Retina (tissue), 1 donor: ENCODE measurements at places on chromosomes 2 and 18.

- no peak for DNase-seq
These were observed 115.0 kb upstream of the GLS start for GRCh38 chr2:190765386-190766173.

DNA sequence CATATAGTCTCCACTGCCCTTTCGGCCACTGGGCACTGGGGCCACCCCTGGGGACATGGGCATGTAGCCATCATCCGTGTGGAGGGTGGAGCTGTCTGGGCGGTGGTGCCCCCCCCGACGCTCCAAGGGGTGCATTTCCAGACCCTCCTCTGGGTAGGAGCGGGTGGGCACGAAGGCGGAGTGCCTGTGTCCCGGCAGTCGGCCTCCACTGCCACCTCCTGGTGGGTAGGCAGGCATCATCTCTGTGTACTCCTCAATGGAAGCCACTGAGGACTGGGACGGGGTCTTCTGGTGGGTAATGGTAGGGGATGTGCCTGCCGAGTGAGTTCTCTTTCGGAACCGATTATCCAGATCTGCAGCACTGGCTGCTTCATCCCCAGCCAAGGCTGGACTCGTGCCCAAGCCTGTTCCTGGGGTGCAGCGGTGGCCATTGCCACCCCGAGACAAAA is 2.8 kb downstream of the IRS1 start:
- DNase-seq, result peak; percentile 62

DNA sequence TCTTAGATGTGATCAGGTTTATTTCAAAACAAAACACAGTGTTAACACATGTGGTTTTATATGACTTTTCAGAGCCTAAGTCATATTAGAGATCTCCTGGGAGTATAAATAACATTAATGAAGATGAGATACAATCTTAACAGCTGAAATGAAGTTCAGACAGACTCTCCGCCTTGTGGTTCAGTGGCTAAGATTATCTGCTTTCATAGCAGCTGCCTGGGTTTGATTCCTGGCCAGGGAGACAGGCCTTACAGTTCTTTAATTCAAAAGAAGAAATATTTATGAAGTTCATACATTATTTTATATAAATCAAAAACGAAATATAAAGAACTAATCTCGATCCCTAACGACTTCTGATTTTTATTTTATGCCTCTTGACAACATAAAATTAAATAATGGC is 35.2 kb upstream of the TTC32 start:
- no peak for DNase-seq

DNA sequence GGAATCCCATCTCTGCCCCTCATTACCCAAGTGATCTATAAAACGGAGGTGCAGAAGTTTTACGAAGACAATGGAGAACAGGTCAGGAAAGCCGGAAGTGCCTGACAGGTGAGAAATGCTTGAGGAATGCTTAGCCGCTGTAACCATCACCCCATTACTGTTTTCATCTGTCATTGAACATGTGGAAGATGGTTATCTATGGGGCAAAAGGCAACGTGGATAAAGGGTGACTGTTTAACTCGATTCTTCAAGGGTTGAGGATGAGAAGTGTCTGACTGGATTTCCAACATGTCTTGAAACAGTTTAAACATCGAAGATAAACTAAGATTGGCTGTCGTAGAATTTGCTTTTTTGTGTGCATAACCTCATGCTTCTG is 17.3 kb downstream of the HK2 start:
- DNase-seq, result no peak

DNA sequence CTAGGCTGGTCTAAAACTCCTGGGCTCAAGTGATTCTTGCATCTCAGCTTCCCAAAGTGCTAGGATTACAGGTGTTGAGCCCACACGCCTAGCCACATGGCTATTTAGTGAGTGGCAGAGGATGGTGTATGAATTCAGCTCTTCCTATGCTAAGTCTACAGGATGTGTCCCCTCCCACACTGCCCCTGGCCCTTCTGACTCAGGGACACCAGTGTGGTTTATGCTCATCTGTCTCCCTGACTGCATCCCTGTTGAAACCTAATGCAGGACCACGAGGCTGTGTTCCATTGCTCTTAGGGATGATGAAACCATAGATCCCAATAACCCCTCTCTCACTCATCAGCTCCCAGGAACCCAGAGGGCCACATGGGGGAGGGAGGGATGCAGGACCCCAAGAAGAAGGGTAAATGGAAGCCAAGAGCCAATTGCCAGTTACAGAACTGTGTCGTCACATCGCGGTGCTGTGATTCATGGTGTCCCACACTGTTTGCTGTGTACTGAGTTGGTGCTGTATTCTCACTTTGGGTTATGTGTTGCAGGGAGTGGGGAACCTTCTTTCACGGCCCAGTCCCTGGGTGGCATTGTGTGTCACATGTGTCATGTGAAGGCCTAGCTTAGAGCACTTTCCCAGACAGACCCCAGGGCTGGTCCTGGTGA is 102.9 kb upstream of the HAAO start:
- no peak for DNase-seq

DNA sequence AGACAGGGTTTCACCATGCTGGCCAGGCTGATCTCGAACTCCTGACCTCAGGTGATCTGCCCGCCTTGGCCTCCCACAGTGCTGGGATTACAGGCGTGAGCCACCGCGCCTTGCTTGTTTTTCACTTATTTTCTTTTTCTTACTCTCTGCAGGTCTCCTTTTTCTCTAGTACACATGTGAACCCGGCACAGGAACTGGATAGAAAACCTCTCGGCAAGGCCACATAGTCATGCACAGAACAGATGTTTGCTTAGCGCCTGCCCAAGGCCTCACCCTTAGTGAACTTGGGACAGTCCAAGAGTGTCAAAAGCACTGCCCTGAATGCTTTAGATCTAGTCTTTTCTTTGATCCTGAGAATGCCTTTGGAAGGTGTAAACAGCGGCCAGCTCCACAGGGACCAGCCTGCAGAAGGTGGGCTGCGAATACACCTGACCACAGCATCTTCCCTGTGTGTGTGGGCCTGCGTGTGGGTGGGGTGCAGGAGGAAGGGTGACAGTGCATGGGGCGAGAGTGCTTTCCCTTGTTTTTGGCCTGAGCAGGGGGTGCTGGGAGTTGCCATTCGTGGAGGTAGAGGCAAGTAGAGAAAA is 27.0 kb downstream of the IMPA2 start:
- DNase-seq, result no peak

GRCh38 chr2:26533661-26534060 is 55.7 kb upstream of the OTOF start:
- no peak for DNase-seq

- no peak for DNase-seq
These were observed 47.4 kb upstream of the SIX3 start for GRCh38 chr2:44894058-44894457.

GRCh38 chr2:105768961-105769452 is 24.3 kb downstream of the NCK2 start:
- no peak for DNase-seq

DNA sequence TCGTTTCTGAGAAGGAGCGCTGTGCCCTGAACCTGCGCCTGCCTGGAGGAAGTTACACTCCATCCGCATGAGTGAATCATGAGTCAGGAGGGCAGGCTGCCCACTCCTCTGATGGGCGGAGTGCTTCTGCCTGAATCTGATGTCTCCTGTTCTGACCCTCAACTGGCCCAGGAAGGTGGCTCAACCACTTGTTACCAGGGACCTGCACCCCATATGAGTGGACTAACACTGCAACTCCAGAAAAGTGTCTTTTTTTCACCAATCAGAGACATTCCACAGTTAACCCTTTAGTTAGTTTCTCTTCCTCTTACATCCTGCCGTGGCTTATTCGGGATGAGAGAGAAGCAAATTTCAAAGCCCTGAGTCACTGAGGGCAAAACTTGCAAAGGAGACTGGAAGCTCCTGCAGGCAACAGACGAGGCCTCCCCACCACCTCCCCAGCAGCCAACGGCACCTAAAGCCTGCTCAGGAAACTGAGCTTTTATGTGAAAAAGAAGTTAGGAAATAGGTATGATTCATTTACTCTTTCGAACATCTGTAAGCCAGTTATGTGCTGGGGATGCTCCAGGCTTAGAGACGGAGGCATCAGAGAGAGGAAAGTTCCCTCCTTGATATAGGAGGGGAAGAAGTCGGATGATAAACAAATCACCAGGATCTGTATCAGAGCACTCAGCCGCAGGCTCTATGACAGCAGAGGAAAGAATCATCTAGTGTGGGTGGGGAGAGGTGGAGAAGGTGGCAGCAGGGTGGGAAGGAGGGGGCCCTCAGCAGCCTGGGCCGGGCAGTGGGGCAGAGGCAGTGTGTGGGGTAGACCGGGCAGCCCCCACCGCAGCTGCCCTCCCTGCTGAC is 30.9 kb downstream of the MBP start:
- no peak for DNase-seq

DNA sequence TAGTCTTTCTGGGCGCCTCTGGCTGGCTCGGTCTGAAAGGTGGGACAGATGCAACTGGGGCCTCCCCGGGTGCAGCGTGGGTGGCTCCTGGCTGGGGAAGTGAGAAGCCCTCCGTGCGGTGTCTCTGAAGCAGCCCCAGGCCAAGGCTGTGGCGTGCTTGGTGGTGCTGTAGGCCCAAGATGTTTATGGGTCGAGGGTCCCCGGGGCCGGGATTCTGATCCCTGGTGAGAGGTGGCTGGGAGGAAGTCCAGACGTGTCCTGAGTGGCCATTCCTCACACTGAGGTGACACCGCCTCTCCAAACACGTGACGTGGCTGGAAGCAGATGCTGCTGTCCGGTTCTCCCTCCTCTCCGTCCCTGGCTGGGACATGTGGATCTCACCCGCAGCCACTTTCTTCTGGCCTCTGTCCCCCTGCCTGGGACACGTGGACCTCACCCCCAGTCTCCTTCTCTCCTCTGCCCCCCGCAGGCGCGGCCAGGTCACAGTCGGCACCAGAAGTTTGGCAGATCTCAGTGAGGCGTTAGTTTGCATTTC is 12.6 kb downstream of the RTP5 start:
- peak; percentile 65 for DNase-seq

DNA sequence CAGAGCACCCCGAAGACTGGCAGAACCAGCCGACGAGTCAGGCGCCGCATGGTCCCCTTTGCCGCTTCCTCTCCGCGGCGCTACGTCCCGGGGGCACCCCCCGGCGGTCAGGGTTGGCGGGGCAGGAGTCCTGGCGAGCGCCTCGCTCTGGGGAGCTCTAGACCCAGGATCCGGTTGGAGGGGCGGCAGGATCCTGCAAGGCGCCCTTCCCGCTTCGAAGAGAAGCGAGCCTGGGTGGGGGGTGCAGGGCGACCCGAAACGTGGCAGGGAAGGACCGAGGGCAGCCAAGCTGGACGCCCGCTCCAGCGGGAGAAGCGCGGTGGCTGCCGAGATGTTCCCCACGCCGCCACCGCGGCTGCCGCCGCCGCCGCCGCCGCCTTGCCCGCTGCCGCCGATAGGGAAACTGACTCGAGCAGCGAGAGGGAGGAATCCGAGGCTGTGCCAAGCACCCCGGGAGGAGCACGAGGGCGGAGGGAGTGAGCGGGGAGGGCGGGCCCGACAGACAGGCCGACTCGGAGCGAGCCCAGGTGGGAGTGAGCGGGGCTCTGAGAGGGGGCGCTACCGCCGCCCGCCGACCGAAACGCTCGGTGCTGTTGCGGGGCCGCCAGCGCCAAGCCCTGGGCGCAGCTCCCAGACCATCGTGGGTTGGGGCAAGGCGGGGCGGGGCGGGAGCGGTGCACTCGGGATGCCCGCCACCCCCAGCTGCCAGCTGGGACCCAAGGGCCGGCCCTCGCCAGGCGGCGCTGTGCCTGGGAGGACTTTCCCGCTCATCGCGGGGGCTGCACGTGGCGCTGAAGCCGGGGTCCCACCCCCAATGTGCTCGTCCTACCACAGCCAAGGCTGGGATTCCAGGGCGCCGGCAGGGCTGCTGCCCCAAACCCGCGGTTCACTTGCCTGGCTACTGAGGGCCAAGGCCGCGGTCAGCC is at the start of gene GALNT14:
Gene GALNT14 (minus strand): TSS at position 404 of the 926 bp plus-strand sequence. CDS start 354 bp downstream, at position 50.
- peak; percentile 90 for DNase-seq

DNA sequence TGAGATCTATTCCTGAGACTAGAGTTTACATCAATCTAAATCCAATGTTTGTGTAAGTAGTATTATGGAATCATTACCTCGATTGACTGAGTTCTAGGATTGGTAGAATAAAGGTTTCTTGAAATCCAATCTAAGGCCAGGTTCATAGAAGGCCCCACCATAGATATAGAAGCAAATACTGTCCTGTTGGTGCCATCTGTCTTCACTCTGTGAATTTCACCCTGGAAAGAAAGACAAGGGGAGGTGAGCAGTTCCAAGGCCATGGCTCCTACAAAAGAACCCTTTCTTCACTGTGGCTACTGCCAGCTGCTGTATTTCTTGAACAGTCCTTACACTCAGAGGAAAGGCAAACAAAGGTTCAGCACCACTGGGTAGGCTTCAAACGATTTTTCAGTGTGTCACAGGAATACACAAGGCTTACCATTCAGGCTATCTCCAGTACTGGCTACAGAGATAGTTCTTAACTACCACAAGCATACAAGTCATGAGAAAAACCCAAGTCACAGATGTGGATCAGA is 137.0 kb downstream of the LRP2 start:
- DNase-seq, result no peak

DNA sequence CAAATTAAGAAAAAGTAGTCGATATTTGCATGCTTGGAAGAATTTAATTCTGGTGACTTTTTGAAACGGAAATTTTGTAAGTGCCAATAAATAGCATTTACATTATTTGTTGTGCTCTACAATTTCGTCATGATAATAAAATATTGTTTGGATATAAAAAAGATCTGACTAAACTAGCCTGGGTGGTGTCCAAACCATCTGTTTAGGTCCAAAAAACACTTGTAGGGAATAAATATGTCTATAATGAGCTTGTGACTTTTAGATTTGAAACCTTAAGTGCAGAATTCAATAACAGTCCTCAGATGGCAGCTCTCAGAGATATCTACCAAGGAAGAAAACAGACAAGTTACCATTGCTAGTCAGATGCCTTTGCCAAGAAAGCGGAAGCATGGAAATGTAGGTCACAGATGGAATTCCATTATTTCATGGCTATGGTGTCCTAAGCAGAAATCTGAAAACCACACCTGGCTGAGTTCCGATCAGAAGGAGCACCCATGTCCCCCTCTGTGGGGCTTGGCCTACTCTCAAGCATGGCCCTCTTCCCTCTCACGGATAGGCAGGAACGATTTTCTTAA is 731.1 kb downstream of the RNF144A start:
- no peak for DNase-seq

DNA sequence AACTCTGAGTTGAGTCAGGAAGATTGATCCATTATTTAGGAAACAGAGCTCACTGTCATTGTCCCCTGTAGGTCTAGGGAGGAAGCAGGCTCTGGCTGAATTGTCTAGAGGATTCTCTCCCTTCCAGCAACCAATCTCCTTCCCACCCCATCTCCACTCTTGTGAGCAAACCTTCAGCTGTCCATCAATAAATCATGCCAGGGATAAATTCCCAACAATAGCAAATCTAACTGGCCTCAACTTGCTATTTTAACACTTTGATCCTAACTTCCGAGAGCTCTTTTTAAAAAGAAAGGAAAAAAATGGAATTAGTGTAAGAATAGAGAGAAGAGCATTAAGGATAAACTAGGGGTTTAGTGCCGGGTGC is 53.5 kb downstream of the ATP8B1 start:
- no peak for DNase-seq

- DNase-seq, result no peak
These were observed 112.2 kb downstream of the CPO start for GRCh38 chr2:207051385-207051965.

DNA sequence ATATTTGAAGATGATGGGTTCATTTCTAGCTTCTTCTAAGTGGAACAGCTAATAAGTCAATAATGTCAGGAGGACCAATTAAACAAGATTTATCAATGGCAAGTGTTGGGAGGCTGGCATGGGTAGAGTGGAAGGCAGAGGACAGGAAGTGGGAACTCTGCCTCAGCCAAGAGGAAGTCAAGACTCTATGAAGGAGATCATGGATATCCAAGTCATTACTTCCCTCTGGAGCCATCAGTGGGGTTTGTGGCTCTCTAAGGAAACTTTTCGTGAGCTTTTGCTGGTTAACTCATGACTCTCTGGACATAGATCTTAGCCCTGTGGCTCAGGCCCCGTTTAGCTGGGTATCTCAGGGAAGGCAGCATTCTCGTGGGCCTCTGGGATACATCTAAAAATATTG is 410.4 kb upstream of the ID2 start:
- no peak for DNase-seq
